NT2/D1 (cell line): ENCODE measurements at places on chromosomes 2 and 18.

DNA sequence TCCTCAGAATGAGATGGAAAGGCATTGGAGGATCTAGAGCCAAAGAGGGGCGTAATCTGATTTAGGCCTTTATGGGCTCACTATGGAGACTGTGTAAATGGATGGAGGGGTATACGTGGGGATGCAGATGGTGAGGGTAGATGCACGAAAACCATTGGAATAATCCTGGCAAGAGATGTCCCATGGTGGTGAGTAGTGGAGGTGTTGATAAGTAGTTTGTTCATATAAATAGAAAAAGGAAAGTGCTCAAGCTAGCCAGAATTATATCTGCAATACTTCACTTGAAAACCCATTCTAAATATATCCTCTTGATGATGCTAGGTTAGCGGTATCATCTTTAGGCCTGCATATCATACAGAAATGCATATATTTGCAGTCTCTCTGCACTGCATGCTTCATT lies 459.7 kb downstream of the CDH2 start:
- DNase-seq: no peak

- no peak for DNase-seq
These were observed 142.4 kb downstream of the SOCS6 start for GRCh38 chr18:70431203-70431624.

DNA sequence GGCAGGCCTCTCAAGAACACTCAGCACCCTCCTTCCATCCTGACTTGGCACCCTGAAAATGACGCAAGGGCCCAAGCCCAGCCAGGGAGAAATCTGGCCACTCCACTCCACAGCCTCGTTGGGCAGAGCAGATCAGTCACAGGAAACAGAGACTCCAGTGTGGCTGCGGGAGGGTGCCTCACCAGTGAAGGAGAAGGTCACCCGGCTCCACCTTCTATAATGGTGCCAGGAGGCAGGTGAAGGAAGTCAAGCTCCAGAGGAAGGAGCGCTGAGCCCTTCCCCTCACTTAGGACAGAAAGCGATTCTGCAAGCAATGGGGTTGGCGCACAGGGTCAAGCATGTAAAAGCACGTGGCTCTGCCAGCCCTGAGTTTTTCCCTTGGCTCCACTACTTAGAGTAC lies 35.3 kb downstream of the CRACDL start:
- DNase-seq: no peak

DNA sequence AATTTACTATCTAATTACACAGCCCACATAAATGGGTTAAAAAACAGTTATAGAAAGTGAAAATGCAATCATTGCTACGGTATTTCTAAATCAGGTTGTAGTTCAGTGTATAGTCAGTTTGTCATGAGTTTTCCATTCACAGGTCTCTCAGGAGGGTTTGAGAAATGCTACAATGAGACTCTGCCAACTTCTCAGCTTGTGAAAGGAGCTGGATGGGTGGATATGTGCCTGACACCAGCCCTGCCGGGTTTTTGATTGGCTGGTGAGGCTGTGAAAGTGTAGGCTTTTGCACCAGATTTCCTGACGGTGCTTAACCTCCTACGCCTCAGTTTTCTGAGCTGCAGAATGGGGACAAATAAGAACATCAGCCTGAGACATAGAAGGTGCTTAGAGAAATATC lies 102.6 kb upstream of the SMIM21 start:
- no peak for DNase-seq

DNA sequence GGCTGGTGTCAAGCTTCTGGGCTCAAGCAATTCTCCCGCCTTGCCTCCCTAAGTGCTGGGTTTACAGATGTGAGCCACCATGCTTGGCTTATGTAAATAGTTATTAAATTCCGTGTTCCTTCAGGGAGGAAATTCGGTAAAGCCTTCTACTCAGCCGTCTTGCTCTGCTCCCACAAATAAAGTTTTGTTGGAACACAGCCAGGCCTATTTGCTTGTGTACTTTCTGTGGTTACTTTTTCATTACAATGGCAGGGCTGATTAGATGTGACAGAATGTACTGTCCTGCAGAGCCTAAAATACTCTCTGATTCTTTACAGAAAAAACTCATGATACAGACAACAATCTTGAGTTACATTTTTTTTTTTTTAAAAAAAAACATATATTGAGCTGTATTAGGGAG lies 68.8 kb upstream of the TACR1 start:
- no peak for DNase-seq
